ENCODE measurements at places on chromosomes 16 and 17.
A peak's percentile ranks its signal among the peaks of the same experiment; 100 is the strongest.

DNA sequence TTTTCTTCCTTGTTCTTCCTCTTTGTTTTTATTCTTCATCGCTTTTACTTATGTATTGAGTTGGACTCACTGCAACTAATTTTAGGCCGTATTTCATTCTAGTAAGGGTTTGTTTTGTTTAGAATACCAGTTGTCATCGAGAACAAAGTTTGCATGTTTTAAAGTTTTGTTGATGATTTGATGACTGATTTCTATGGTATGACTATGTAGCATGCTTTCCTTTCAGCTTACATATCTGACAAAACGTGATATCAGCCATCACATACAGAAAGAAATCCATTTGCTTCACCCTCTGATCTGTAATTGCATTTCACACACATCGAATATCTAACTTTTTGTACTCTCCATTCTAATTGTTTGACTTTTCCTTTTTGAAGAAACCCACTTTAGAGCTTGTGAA lies 4.0 kb downstream of the PRKCA start:
- no peak for DNase-seq

DNA sequence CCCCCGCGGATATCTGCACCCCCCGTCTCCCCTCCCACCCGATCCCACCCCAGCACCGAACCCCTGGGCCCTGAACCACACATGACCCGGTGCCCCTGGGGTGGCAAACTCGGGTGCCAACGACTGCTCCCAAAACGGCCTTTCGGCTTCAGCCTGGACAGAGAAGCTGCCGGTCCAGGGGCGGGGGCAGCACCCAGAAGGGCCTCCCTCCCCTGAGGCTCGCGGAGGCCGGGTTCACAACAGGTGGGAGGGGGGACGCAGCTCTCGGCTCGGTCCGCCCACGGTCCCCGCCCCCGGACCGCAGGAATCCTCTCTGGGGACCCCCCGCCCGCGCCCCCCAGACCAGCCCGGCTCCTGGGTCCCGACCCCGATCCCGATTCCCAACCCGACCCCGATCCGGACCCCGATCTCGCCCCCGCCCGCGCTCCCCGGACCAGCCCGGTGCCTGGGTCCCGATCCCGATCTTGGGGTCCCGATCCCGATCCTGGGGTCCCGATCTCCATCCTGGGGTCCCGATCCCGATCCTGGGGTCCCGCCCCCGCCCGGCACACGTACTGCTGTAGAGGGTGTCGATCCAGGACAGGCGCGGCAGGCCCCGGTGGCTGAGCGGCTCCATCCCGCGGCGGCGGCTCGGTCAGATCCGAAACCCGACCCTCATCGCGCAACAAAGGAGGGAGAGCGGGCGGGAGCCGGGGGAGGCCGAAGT lies 516 bp downstream of the ABR start:
- DNase-seq, result no peak

DNA sequence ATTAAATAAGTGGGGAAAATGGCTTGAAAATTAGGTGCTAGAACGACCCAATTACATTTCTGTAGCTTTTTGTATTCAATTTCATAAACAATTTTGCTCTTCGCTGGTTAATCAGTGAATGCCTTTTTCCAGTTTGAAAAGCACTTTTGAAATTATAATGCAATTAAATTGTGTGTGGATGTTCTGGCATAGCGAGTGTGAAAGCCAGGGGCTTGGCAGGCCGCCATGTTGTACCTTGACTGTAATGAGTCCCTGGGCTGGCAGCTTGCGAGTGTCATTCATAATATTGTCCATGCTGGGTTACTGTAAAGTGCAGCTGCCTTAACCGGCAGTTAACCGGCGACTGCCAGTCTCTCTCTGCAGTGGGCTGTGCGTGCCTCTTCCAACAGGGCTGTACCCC lies 177.8 kb downstream of the CCDC182 start:
- DNase-seq, result no peak

DNA sequence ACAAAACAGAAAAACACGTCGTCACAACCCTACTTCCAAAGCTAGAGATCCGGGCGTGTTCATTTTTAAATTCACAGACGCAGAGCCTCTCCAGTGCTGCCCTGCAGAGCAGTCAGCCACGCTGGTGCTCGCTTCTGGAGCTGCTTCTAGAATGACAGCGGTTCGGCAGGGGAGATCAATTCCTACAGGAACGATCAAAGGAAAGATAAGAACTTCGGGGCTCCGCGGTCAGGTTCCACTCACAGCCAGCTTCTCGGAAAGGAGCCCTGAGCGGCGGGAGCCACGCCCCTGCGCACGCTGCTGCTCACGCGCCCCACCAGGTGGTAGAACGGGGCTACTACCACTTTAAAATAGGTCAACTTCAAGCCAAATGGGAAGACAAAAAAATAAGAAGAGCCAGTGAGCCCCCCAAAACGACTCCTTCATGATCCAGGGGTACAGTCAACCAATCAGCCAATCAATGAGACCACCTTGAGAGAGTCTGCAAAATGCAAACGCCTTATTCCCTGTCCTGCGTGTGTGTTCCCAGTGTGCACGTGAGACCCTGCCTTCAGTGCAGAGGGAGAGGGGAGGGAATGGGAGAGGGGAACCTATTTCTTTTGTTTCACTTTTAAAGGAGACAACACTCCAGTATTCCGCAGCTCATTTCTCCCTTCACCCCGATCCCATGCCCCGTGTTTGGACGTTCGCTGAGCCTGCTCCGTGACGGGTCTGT lies 209.7 kb downstream of the RBFOX3 start:
- DNase-seq, result peak; percentile 13

- DNase-seq, result peak; percentile 48
Observed at GRCh38 chr17:70857351-70857750, 688.0 kb downstream of the KCNJ2 start.

DNA sequence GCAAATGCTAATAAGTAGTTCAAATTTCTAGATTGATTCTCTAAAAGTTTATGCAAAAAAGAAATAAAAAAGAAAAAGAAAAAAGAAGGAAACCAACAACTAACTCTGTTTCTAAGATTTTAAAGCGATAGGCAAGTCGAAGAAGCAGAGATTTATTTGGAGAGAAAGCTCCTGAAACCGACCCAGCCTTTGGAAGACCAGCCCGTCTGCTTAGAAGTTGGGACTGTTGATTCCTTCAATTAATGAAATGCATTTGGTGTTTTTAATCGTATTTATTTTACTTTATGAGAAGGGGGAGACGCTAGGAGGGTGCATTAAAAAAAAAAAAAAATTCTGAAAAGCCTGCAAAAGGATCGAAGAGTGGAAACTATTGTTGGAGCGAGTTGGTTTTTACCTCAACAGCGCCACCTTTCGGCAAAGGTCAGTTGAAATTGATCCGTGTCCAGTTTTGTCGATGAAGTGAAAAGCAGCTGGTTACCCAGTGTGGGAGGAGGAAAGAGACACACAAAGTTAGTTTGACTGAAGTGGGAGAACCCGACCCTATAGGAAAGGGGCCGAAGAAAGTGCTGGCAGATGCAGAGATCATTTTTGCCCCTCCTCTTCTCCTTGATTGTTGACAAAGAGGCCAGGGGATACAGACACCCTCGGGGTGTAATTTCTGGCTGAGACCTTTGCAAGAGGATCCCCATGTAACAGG lies 1.5 kb upstream of the MAF start:
- no peak for DNase-seq

- no peak for DNase-seq
Observed at GRCh38 chr16:55655897-55656681, at the start of gene SLC6A2. SLC6A2 (plus strand) TSS chr16:55655988; CDS start chr16:55656695, 707 bp downstream.

DNA sequence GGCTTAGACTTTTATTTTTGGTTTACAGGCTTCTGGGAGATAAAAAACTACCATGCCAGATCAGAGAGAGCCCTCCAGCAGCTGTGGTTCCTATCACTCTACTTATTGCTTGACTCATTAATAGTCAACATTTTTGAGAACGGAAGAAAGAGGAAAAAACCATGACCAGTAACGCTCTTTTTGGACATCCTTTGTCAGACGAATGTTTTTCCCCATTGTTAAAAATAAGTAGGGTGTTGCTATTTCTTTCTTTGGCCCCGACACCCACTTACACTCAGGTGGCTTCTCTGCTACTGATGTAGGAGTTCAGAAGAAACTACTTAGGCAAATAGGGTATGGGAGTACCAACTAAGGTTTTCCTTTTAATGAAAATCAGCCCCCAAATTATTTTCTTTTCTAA lies 27.5 kb downstream of the TVP23A start:
- no peak for DNase-seq

DNA sequence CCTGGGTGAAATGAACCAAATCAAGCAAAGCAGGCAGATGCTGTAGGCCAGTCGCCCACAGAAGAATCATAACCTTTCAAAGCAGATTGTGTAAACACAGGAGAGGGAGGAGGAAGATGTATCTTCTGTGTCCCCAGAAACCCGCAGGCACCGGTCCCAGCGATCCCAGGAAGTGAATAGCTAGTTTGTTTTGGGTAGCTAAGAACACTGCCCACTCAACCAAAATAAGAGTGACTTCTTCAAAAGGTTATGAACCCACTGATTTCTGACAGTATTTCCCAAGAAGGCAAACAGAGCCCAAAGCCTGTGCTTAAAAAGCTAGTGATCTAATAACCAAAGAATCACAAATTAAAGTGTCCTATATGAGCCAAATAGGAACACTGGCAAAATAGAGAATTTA lies 67.8 kb downstream of the GRIN2A start:
- DNase-seq, result no peak

- peak; percentile 84 for DNase-seq
Observed at GRCh38 chr17:78383725-78384471, 5.4 kb downstream of the PGS1 start.

DNA sequence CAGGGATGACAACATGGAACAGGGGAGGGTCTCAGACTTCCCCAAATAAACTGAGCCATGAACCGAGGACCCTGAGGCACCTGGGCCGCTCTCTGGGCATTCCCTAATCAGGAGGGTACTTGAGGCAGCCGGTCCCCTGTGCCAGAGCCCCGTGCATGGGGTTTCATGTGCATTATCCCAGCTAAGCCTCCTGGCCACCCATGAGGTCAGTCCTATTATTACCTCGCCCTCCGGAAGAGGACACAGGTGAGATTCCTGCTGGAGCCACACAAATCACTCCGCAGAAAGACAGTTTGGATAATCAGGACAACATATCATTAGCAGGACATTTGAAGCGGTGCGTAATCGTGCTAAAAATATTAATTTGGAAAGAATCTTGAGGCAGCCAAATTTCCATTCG lies 274.0 kb downstream of the PARN start:
- DNase-seq, result no peak

- DNase-seq, result no peak
Observed at GRCh38 chr17:68349157-68349556, 57.9 kb downstream of the ARSG start.

DNA sequence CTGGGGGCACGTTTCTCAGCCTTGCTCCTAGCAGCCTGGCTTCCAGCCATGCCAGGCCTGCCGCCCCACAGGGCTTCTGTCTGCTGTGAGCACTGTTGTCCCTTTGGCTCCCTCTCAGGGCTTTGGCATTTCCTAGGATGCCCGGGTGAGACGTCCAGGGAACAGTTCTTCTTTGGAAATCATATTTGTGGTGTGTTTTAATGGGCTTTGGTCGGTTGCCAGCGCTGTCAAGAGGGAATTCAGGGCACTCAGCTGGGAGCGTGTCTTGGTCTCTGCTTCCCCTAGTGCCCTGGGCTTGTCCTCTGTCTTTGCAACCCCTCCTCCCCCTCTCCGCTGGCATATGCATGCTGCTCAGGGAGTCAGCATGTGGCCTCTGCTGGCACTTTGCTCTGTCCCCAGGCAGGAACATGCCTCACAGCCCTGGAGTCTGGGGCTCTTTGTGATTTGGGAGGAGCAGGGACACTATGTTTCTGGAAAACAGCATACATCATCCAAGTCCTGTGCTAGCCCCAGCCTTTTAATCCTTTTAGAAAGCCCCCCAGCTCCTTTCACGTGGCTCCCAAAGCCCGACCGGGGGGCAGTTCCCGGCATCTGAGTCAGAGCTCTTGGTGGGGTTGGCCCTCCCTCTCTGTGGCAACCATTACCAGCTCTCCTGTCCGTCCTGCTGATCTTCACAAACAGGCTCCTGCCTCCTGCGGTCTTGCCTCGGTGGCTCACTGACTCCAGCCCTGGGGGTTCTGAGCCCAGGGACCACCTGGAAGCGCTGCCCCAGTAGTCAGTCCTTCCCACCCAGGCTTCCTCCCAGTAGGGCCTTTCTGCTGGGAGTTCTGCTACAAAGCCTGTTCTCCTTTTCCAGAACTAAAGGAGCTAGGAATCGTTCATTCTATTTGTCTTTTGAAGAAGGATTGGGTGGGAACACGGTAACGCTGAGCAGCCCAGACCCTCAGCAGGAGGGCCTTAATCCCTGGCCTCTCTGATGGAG lies 26.7 kb downstream of the SAP30BP start:
- DNase-seq, result no peak

DNA sequence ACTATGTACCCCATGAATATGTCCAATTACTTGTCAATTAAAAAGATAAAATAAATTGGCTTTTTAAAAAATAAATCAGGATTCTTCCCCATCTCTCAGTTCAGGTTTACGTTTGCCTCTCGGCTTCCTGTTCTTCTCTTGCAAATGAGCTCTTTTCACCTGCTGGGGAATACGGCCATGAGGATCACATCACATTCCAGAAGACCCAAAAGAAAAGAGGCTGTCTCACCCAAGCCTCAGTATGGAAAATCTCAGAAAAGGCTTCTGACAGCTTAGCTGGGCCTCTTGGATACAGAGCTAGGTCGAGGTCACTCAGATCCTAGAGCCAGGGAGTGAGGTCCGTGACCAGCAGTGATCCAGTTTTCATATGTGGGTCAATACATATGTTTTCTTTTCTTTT lies 171.2 kb upstream of the SDK2 start:
- no peak for DNase-seq

Measured in foreskin keratinocyte (primary cell).